ENCODE measurements at places on chromosomes 2 and 18.

DNA sequence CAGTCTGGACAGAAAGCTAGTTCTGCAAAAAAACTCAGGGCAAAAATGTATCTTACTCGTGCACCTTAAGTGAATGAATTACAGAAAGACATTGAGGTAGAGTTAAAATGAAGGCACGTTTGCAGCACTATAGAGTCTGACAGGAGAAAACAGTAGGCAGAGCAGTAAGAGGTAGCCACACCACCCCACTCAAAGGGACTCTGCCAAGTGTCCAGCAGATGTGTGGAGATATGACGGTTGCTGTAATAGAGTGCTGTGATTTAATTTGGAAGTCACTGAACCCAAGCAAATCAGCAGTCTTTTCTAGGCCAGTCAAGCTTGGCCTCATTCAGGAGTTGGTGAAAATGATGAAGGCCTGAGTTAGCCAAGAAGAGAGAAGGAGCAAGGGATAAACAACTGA, 464.4 kb downstream of the PTPRM start:
- no peak for DNase-seq

GRCh38 chr2:65701191-65701590, 268.8 kb upstream of the SPRED2 start:
- DNase-seq, result no peak

DNA sequence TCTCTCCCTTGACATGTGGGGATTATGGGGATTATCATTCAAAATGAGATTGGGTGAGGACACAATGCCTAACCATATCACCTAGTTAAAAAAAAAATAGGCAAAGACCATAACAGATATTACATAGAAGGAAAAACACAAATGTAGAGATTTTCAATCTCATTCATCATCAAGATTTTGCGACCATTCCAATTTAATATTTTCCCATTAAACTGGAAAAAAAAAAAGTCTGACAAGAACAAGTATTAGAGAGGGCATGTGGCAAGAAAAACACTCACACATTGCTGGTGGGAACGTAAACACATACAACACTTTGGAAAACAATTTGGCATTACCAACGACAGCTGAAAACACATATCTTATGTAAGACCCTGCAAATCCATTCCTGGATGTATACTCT, 71.0 kb upstream of the MYCN start:
- DNase-seq, result no peak

- DNase-seq, result no peak
These were observed 69.7 kb downstream of the DCC start for GRCh38 chr18:52409727-52410126.

DNA sequence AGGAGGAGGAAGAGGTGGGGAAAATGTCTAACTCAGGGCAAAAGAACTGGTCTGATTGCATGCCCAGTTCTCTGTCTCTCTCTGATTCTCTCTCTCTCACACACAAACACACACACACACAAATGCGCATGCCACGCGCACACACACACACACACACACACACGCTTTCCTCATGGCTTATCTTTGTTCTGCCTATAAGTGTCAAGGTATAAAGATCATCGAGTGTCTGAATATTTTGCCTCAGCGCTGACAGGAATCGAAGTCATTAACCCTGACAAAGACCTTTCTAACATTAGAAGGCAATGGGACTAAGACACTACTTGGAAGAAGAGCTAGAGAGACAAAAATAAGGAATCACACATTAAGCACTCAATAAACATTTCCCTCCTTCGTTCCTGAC, 497.1 kb upstream of the KLHL29 start:
- no peak for DNase-seq

GRCh38 chr2:168494190-168494711, 38.2 kb downstream of the CERS6 start:
- DNase-seq, result peak; percentile 4

DNA sequence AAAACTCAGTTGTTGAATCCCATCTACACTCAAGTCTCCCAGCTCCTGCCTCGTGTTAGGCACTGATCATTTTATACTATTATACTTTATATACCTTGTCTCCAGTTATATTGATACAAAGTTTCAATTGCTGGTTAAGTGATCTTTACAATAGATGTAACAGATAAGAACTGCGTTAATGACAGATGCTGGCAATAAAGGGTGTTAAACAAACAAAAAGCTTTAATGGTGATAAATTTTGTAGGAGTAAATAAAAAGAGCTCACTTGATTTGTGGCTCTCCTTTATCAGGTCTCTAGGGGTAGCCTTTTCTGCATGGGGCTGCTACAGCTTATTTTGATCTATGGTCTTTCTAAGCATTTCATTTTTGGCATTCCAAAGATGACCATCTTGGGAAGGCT, 106.9 kb upstream of the GAREM1 start:
- DNase-seq, result no peak

- no peak for DNase-seq
These were observed 133.4 kb upstream of the MYCN start for GRCh38 chr2:15806801-15807417.

DNA sequence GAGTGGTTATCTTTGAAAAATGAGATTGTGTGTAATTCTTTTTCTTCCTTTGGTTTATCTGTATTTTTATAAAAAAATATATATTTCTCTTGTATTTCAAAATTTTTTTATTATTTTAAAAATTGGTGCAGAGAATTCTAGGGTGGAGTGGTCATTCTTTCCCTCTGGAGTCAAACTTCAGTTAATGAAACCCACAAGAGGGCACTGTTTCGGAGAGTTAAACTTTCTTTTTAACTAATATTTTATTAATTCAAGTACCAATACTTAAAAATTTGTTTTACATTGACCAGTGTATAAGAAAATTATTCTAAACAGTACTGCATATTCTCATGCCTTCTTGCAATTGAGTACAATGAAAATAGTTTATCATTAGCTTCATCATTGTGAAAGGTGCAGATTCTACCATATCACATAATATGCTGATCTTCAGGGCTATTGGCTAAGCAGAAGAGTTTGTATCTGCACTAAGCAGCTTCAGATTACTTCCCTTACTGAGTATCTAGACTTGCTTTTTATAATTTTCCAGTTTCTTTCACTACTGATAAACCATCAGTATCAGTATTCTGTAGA, 50.1 kb downstream of the HS1BP3 start:
- no peak for DNase-seq

DNA sequence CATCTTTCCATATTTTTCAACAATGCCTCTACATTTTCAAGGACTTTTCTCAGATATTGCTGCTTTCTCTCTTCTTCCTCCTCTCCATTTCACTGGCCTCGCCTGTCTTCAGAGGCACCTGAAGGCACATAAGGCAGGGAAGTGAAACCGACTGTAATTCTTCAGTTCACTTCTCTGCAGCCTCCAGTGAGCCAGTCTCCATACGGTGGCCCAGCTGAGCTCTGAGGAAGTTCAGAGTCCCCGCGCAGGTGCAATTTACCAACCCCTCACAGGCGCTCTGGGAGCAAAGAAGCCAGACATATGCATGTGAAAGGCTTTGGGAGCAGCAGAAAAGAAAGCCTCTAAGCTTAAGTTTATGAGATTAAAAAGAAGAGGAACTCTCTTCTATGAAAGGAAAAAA, 12.4 kb downstream of the KLHL14 start:
- DNase-seq, result no peak

GRCh38 chr2:189350540-189351209, 90.6 kb upstream of the WDR75 start:
- DNase-seq, result no peak

DNA sequence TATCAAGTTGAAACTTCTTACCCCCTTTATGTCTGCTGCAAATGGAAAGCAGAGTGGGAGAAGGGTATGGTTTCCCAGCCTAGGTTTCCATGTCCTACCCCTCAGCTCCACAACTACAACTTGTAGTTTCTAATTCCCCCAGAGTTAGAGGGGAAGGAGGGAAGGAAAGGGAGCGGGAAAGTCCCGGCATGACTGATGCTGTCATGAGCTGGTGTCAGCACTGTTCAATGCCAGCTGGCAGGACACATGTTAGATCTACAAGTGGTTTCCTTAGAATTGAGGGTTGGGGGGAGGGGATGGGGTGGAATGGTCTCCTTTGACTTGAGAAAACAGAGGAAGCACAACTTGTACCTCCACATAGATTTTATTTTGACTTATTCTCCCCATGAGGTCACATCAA, 194.0 kb downstream of the MBD2 start:
- no peak for DNase-seq

- no peak for DNase-seq
These were observed 234.3 kb downstream of the LRATD1 start for GRCh38 chr2:14866736-14867352.

DNA sequence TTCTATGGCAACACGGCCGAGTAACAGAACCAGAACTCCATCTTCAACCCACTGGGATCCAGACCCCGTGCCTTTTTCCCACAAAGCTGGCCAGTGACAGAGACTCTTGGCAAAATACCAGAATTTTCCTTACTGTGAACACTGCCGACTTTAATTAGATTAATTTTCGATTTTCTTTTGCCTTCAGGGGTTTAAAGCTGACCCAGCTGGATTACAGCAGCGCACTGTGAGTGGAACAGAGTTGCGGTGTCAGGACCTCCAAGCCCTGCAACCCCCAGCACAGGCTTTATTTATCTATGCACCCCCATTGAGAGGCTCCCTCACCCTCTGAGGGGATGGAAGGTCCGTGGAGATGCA, 36.4 kb downstream of the CTIF start:
- DNase-seq, result no peak

DNA sequence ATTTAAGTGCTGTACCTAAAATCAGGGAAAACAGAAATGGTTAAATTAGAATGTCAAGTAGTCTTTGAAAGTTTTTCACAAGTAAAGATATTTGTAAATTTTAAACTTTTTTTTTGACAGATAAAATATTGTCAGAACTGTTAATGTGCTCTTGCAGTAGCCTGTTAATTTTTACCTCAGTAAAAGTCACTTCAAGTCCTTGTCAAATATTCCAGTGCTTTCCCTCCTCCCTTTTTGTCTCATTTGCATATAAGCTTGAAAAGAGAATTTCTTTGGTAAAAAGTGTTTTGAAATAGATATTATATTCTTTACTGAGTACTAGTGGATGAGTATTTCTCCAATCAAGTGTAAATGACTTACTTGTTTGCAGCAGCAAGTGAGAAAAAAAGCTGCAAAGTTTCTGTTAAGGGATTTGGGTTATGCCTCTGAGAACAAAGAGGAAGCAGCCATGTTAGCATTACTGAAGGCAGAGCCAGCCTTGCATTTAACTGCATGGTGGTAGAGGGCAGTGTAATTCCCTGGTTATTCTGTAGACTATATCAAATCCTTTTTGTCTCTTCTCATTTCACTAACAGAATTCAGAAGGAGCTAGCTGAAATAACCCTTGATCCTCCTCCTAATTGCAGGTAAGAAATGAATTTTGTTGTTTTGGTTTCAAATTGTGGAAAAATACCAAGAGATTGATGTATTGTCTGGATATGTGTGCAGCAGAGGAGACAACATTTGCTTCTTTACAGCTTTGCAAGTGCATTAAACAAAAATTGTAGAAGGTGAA, 3.2 kb downstream of the UBE2E3 start:
- peak; percentile 30 for DNase-seq

DNA sequence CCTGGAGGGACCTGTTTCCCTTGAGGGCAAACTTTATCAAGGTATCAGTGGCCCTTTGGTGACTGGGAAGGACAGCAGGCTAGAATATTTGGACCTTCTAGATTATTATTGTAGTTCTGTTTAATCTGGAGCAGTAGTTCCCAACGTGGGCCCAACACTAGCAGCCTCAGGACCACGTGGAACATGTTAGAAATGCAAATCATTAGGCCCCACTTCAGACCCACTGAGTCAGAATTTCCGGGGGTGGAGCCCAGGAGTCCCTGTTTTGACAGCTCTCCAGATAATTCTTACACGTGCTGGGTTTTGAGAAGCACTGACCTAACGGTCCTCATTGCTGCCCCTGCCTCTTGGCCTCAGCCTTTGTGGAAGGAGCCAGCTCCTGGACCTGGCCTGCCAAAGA, 25.5 kb upstream of the DYNC2LI1 start:
- no peak for DNase-seq

- no peak for DNase-seq
These were observed 11.6 kb downstream of the TMX3 start for GRCh38 chr18:68703326-68703725.

DNA sequence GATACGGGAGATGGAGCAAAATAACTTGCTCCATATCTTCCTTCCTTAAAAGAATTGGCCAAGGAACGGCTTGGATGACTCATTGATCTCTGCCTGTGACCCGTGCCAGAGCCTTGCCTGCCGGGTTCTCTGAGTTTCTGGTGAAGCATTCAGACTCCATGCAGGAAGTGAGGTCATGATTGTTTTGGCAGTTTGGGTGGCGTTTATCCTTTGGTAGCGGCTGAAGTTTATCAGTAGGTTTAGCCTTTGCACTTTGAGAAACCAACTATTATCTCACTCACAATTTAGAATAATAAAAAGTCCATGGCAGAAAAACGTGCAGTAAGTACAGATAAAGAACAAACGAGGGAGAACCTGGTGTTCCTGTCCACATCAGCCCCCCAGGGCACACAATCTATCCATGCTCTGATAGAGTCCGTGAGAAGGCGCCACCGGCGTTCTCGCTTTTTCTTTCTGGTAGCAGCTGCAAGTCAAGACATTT, 15.0 kb upstream of the CTAGE1 start:
- no peak for DNase-seq

DNA sequence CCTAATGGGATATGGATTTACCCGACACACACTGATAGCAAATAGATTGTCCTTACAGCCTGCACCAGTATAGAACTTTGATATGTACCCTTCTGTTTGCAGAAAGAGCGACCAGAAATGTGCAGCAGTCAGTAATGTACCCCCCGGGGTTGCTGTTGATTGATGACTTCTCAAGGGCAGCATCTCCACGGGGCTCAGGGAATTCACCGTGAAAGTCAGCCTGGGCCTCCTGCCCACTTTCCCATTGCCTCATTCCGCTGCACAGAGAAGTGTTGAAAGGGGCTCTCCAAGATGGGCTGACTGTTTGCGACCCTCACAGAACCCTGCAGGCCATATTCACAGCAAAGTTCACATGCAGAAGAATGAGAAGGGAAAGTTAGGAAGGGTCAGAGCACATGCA, 241.3 kb downstream of the PRKCE start:
- DNase-seq, result no peak

GRCh38 chr2:205758500-205758899, 76.2 kb downstream of the NRP2 start:
- DNase-seq, result no peak

DNA sequence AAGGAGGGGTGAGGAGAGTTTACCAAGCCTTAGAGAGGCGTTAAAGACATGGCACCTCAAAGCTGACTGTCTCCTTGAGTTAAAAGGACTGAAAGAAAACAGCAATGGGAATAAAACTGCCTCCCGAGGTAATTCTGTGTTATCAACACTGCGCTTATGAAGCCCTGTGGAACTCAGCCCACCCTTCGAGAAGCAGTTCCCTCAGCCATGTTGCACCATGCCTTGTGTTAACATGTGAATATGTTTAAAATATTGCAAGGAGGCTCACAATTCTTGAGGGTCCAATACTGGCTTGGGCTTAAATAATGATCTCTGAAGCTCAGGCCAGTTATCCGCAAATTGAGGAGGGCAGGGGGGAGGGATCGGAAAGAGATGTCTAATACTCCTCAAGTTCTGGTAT, 14.7 kb downstream of the KLF7 start:
- DNase-seq, result no peak

- DNase-seq, result no peak
These were observed 32.1 kb downstream of the PLEKHM3 start for GRCh38 chr2:207993151-207993763.

- no peak for DNase-seq
These were observed 11.2 kb downstream of the CFAP210 start for GRCh38 chr2:169683054-169683424.

All from CD14-positive monocyte (primary cell).